Activated B cell treated with CpG ODN at 0.5 μM for 24 hours (primary cell): ENCODE measurements at places on chromosomes 3 and 15.

GRCh38 chr15:50050986-50051743 lies 67.9 kb downstream of the ATP8B4 start:
- no peak for DNase-seq

DNA sequence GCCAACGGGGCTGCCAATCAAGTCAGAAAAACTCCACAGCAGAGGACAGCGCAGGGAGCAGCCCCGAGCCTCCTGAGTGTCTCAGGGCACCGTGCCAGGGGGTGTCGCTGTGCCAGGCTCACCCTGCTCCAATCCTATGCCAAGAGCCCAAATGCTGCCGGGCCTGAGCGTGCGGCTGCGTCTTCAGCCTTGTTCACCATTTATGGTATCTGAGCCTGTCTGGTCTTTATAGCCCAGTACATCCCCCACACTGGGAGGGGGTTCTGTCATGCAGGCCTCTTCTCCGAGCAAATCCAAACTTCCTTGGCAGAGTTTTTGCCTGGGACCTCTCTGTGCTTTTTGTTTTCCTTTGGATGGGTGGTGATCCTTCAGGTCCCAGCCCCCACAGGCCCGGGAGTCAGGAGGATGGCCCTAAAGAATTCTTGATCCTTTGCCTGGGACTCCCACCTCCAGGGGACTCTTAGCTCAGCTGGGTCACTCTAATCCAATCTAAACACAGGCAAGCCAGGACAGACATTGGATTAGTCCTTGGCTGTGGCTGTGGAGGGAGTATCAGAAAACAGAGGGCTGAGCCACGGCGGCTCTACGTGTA lies 135.1 kb upstream of the HACD2 start:
- DNase-seq = no peak

GRCh38 chr15:62740141-62741004 lies 302.2 kb upstream of the TPM1 start:
- DNase-seq = no peak

- no peak for DNase-seq
Measured at GRCh38 chr3:52238193-52238760, 681 bp downstream of the TWF2 start.

DNA sequence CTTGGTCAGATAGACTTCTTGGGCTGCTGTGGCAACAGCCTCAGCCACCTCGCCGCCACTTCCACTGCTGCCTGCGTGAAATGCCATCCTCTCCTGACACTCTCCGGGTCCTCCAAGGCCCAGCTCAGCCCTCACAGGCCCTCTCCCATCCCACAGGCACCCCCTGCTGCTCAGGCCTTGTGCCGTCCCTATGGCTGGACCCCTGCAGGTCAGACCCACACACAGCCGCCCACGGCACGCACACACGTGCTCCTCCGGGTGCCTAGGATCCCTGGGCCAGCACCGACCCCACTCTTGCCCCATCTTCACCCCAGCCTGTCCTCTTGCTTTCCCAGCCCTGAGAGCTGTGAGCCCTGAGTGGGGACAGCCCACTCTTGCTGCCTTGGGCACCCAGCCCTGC lies 19.7 kb downstream of the CFAP100 start:
- DNase-seq = no peak

GRCh38 chr3:34483311-34483887 lies 685.0 kb downstream of the PDCD6IP start:
- DNase-seq = no peak

- no peak for DNase-seq
Measured at GRCh38 chr15:60683156-60683555, 204.2 kb upstream of the ICE2 start.
